D341Med (cell line): ENCODE measurements at places on chromosomes 5 and 9.

DNA sequence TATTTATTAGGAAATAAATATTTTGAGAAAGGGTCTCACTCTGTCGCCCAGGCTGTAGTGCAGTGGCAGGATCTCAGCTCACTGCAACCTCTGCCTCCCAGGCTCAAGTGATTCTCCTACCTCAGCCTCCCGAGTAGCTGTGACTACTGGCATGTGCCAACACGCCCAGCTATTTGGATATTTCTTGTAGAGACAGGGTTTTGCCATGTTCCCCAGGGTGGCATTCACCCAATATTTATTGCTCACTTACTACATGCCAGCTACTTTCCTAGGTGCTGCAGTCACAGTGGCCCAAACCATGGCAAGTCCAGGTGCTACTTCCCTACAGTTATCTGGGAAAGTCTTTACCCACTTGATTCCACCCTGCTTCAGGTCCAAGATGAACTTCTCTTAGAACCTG, 8.3 kb upstream of the MED7 start:
- DNase-seq = no peak

DNA sequence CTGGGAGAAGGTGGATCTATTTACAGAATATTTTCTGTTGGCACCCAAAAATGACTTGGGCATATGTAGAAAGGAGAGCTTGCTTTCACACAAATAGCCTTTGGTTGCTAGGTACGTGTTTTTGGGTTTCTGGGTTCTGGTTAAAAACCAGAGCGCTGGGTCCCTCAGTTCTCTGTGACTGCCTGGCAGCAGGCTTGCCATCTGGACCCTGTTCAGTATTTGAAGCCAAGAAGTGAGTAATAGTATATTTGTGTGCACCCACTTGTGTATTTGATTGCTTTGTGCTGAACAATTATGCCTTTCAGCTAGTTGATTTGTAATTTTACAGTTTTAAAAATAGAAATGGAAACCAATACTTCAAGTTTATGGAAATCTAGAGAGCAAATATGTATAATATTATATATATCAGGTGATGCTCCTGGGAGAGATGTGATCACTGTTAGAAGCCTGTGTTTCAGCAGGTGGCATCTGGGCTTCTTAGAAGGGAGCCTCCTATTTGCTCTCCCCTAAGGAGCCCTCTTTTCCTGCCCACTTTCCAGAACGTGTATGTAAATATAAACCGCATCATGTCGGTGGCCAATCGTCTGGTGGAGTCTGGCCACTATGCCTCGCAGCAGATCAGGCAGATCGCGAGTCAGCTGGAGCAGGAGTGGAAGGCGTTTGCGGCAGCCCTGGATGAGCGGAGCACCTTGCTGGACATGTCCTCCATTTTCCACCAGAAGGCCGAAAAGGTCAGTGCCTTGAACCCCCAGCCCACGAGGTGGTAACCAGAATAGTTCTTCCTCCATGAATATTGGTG, 153.6 kb downstream of the TRIO start:
- no peak for DNase-seq

GRCh38 chr5:164672205-164672604, 1166.8 kb downstream of the MAT2B start:
- DNase-seq = no peak

DNA sequence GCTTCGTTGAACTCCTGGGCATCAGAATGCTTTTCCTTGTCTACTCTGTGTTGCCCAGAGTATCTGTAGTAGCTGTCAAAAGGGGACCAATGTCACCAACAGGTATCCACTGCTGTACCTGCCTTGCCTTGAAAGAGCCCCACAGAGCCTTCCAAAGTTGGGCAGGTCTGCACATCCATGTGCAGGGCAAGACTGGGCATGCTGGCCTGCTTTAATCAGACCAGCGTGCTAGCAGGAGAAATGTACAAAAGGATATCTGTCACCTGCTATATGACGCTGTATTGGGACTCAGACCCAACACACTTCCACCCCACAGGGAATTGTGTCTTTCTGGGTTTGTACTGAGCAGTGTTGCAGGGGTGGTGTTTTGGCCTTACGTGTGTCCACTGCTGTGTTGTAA, 11.9 kb downstream of the DELE1 start:
- no peak for DNase-seq

DNA sequence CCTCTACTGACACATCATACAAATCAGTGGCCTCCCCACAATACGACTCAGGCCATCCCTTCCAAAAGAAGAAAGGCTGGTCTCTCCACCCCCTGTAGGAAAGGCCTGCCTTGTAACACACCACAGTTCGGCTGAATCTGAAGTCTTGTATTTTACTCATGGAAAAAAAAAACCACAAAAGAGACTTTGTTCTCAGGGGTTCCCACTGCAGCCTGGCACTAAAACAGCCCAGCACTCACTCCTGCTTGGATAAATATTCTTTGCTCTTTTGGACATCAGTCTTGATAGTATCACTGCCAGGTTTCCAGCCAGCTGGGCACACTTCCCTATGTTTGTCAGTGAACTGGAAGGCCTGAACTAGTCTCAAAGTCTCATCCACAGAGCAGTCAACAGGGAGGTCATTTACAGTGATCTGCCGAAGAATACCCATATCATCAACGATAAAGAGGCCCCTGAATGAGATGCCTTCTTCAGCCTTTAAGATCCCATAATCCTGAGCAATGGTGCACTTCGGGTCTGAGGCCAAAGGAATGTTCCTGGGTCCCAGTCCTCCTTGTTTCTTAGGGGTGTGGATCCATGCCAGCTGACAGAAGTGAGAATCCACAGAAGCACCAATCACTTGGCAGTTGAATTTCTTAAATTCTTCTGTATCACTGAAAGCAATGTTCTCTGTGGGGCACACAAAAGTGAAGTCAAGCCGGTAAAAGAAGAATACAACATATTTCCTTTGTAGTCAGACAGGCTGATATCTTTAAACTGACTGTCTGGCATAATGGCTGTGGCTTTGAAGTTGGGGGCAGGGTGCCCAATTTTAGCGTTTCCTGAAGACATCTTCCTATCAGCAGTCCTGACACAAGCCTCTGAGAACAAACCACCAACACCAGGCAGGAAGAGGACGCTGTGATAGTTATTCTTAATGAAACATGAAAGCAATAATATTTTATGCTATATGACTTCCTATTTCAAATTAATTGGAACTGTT, 198.1 kb downstream of the LURAP1L start:
- no peak for DNase-seq

DNA sequence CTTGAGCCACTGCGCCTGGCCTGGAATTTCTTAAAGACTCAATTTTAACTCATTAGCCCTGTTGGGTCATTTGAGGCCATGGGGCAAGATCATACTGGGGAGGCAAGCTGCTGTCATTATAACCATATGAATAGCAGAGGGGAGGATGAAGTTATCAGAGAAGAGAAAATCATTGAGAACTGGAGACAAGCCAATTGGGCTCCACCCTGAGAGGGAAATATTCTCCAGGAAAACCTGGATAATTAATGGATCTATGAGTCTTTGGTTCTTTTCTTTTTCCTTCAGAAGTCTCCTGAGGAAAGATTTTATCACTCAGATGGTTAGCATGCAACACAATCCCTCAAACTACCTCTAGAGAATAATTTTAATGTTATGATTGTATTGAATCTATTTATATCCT, 569.6 kb upstream of the TUSC1 start:
- no peak for DNase-seq

DNA sequence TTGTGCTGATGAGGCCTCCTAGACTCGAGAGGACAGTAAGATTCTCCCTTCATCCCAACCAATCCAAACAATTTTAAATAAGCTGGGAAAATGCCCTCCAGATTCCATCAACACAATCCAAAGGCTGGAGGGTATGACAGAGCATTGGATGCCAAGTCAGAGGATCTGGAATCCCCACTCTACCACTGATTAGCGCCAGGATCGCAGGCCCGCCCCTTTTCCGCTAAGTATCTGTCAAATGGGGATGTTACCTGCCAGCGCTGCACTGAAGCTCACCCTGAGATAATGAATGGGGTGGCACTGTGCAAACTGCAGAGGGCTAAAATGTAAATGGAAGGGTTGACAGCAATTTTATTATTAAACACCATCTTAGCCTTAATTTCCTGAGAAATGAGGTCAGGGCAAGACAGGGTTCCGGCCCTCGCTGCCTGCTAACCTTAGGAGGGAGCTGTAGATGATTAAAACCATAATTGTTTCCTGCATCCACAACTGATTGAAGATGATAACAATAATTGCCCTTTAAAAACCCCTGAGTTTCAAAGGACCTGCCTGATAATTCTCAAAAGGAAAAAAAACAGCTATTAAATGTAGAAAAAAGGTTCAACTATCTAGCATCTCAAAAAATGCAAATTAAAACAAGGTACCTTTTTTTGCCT, 31.6 kb upstream of the GABBR2 start:
- no peak for DNase-seq

GRCh38 chr5:165035520-165035919, 1530.1 kb downstream of the MAT2B start:
- no peak for DNase-seq

GRCh38 chr9:99167694-99168093, 54.0 kb downstream of the ALG2 start:
- DNase-seq = no peak

DNA sequence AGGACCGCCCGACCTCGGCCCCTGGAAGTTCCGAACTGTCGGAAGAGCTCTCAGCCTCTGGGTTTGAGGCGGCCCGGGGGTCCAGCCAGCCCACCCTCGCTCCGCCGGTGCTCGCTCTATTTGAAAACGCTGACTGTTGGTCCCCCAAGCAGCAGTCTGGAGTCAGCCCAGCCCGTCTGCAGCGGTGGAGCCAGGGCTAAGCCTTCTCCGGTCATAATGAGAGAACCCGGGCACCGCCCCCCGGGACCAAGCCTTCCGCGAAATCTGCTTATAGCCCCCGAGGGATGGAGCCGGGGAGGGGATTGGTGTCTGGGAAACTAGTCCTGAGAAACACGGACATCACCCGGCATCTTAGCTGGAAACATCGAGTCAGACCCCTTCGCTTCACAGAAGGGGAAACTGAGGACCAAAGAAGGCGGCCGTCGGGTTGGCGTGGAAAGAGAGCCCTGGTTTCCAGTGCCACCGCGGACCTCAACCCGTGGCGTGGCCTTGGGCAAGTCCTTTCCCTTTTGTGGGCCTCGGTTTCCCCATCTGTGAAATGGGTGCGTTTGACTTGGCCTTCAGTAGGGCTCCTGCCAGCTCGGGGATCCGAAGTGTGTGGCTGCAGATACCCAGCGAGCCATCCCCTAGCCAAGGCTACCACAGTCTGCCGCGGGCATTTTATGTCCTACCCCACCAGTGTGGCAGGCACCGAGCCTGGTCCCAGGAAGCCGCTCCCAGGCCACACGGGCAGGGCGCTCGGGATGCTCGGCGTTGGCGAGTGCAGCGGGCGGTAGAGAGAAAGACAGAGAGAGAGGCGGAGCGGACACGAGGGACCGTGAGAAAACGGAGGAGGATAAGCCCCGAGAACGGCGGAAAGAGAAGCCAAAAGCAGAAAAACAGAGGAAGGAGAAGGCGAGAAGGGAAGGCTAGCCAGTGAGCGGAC, 857 bp downstream of the ADAM19 start:
- DNase-seq = peak; percentile 69

GRCh38 chr5:41270423-41271251, 57.3 kb upstream of the C6 start:
- DNase-seq = peak; percentile 46

DNA sequence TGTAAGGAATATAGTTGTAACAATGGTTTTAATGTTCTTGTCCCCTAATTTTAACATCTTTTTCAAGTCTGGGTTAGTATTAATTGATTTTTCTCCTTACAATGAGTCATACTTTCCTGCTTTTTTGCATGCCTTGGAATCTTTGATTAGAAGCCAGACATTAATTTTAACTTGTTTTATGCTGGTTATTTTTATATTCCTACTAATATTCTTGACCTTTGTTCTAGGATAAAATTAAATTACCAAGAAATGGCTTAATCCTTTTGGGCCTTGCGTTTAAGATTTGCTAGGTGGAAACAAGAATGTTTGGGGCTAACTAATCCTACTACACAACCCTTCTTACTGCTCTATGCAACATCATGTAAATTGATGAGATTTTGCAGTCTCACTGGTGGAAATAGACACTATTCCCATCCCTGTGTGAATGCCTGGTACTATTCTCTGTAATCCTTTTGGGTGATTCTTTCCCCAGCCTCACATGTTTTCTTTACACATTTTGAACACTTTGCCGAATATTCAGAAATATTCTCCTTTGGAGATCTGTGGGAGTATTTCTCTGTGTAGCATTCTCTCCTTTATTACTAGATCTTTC, 47.2 kb downstream of the ZCCHC7 start:
- no peak for DNase-seq

DNA sequence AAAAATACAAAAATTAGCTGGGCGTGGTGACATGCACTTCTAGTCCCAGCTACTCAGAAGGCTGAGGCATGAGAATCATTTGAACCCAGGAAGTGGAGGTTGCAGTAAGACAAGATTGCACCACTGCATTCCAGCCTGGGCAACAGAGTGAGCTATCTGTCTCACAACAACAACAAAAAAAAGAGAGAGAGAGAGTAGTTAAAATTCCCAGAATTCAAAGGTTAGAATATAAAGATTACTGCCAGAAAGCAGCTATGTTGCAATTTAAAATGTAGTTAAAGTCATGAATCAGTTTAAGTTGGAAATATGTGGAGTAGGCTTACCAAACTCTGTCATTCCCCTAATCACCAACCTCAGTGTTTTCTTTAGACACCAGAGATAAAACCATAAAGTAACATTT, 58.7 kb upstream of the SUSD1 start:
- no peak for DNase-seq

DNA sequence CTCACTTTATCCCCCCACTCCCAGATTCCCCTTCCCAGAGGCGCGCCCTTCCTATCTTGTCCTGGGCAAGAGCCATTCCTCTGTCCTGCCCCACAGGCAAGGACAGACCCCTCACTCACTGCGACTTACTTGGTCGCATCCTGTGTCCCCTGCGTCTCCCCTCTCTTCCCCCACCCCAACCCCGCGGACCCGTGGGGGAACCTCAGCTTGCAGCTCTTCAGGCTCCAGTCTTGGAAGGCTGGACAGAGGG, 542 bp downstream of the GGTA1 start:
- DNase-seq = no peak

DNA sequence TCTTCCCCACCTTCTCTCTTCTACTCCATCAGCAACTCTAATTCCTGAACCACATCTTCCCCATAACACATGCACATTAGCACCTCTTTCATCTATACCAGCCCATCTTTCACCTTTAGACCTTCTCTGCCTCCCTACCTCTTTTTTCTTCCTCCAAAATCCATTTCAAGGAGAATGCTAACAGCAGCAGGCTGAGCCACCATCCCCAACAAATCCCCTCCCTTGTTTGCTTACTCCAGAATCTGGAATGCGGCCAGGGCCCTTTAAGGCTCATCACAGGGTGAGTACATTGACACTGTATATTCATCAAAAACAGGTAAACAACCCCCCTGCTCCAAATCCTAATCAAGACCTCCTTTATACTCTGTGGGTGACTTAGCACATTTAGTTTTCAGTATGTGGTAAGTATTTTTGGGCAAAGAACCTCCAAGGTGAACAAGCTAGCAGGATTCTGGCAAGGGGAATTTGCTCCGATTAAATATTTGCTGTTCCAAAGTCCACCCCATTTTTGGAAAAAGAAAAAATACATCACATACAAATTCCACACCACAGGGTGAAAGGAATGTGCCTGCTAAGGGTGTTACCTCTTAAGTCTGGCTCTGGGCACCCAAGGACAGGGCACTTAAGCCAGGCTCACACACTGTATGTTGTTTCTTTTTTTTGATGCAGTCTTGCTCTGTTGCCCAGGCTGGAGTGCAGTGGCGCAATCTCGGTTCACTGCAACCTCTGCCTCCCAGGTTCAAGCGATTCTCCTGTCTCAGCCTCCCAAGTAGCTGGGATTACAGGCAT, 71.4 kb downstream of the SERINC5 start:
- peak; percentile 41 for DNase-seq
